ENCODE measurements at places on chromosomes 4 and X.

- no peak for DNase-seq
These were observed 782 bp downstream of the PITX2 start for GRCh38 chr4:110621839-110622751.

- DNase-seq, result peak; percentile 74
These were observed 35.5 kb downstream of the PLAC1 start for GRCh38 chrX:134622813-134623185.

- no peak for DNase-seq
These were observed 281.2 kb upstream of the DIAPH2 start for GRCh38 chrX:96403446-96403845.

GRCh38 chrX:70313503-70313902 lies 23.6 kb downstream of the KIF4A start:
- DNase-seq, result peak; percentile 85

- DNase-seq, result peak; percentile 1
These were observed 386.9 kb upstream of the MAOA start for GRCh38 chrX:43269201-43269600.

DNA sequence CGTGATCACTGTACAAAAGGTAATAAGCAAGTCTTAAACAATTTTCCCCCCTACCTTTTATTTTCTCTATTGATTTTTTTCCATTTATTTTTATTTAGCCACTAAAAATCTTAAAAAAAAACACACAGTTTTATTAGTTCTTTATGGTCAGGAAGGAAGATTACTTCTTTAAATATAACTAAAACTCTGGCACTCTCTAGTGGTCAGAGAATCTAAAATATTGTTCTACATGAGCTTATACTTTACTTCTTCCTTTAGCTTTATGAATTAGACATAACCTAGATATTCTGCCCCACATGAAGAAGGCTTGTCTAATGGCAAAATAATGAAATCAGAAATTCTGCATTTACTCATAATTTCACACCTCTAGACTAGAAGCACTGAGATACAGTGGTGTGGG lies 135.2 kb downstream of the PDE5A start:
- peak; percentile 26 for DNase-seq

DNA sequence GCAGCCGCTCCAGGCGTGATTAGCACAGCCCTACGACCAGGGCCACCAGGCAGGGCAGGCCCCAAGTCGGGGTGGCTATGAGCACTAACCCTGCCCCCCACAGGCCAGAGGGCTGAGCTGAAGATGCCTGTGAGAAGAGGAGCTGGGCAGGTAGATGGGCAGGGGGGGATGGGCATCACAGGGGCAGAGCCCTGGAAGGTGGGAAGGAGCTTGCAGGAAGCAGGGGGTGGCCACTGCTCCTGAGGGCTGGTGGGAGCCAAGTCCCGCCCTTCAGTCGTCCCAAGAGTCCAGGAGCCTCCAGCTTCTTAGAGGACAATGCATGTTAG lies 7.3 kb upstream of the MXD4 start:
- no peak for DNase-seq

DNA sequence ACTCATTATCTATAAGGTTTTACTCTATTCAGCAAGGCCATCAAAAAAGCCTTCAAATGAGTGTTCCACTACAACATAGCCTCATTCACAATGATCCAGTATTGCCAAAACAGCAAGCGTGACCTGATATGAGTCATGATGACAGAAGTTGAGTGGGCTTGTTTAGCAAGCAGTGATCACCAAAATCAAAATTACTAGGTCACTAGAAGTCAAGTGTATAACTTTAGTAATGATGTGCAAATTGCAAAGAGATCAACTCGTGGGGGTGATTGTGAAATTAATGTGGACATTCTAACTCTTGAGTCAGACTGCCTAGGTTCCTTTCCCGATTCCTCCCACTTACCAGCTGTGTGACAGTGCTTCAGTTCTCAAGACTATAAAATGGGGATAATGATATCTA lies 124.5 kb downstream of the CHM start:
- DNase-seq, result peak; percentile 38

DNA sequence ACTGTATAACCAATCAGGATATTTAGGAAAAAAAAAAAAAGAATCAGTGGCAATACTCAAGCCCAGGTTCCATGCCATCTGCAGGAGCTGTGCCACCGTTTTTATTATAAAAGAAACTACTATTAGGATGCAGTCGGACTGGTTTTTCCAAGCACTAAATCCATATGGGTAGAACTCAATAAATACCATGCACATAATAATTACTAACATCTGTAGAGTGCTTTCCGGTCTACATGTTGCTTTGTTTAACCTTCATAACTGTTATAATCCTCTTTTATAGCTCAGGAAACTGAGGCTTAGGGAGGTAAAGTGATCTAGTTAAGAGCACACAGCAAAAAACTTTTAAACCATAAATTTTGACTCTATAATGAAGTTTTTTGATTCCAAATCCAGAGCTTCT lies 24.0 kb downstream of the ARSJ start:
- DNase-seq, result peak; percentile 26

DNA sequence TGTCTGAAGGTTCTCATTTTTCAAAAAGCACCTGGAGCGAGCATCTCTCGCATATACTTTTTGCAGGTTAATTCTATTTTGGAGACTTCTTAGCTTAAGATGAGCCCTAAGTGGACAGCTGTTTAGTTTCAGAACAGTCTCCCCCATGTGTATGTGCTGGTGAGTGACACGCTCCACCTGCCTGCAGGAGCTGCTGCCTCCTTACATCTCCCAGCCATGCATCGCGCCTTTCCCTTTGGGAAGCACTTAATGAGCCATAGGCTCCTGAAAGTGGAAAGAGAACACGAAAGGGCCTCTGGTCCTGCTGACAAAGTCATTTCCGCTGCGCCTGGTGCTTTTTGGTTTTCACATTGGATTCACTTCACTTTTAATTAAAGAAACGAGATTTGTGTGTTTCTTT lies 56.1 kb downstream of the TRIML2 start:
- DNase-seq, result no peak

DNA sequence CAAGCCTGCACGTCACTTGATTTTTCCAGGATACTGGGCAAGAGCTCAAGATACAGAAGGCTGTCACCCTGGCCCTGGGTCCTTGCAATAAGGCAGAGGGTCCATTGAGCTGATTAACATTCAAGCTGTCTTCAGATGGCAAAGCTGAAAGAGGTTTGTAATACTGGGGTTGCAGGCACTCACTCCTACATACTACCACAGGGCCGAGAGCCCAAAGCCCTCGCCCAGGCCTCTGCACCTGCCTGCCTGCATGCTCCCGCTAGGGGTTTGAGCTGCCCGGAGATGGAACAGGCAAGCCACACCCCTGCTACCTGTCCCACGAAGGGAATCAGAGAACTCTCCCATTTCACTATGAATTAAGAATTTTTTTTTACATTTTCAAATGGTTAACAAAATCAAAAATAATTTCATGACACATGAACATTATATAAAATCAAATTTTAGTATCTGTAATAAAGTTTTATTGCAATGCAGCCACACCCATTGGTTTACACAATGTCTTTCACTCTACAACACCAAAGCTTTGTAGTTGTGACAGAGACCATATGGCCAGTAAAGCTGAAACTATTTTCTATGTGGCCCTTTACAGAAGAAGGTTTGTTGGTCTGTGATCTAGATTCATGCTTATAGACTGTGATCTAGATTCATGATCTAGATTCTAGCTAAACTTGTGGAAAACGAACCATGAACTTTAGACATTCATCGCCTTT lies 530.4 kb upstream of the IGFBP7 start:
- no peak for DNase-seq

DNA sequence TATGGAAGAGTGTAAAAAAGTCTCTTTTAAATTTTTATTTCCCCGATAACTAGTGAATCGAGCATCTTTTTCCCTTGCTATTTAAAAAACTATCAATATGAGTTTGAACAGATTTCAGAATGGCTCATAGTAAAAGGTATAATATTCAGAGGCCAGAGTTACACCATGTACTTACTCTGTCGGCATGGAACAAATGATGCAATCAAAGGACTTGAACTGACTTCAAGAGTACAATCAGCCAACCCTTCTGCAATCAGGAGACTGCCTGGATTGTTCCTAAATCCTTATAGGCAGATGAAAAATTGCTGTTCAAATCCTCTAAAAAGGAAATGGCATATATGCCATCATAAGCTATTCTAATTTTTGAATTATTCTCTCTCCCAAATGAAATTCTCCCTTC lies 273.3 kb downstream of the SH2D1A start:
- DNase-seq, result no peak

DNA sequence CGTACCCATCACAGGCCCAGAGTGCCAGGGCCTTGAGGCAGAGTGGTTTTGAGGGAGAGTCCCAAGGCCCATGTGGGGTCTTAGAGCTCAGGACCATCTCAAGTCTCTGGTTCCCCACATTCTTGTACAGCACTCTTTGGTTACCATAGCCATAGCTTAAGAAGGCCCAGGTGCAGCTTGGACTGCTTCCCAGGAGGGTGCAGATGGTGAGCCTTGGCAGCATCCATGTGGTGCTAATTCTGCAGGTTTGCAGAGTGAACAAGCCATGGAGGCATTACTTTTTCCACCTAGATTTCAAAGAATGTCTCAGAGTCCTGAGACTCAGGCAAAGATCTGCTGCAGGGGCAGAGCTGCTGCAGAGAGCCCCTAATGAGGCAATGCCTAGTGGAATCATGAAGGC lies 171.7 kb downstream of the STK32B start:
- no peak for DNase-seq

DNA sequence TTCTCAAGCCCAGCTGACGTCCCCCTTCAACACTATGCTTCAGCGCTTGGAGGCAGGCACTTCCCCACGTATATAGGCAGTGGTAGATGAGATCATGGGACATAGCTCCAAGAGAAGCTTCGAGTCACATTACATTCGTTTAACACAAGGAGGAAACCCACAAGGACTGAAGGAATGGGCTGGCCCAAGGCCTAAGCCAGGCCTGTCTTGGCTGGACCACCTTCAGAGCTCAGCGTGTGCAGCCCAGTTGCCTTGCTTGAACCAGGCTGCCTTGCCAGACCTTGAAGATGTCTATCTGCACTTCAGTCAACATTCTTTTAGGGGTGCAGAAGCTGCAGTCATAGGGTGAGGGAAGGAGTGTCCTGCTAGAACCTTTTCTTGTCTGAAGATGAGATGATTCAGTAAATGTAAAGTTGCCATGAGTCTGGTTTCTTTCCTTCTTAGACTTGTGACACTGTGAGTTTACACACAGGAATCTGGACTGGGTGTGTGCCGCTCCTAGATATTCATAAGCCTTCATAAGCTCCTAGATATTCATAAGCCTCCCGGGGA lies 144.1 kb upstream of the RBPJ start:
- DNase-seq, result peak; percentile 90

DNA sequence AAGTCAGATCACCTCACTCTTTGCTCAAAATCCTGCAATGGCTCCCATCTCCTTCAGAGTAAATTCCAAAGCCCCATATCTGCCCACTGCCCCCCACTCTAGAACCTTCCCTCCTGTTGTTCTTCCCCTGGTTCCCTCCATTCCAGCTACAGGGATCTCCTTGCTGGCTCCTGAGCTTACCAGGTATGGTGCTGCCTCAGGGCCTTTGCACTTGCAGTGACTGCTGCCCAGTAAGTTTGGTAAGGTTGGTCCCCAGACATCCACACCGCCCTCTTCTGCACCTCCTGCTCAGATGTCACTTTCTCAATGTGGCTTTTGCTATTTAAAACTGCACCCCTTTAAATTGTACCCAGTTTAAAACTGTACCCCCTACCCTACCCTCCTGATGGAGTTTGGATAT lies 7.8 kb upstream of the MAN2B2 start:
- DNase-seq, result no peak

- peak; percentile 77 for DNase-seq
These were observed 136.3 kb upstream of the SMAD1 start for GRCh38 chr4:145345401-145345800.

- no peak for DNase-seq
These were observed 69.4 kb upstream of the ZNF518B start for GRCh38 chr4:10526429-10527222.

- no peak for DNase-seq
These were observed 156.9 kb downstream of the AFAP1 start for GRCh38 chr4:7782783-7783182.

DNA sequence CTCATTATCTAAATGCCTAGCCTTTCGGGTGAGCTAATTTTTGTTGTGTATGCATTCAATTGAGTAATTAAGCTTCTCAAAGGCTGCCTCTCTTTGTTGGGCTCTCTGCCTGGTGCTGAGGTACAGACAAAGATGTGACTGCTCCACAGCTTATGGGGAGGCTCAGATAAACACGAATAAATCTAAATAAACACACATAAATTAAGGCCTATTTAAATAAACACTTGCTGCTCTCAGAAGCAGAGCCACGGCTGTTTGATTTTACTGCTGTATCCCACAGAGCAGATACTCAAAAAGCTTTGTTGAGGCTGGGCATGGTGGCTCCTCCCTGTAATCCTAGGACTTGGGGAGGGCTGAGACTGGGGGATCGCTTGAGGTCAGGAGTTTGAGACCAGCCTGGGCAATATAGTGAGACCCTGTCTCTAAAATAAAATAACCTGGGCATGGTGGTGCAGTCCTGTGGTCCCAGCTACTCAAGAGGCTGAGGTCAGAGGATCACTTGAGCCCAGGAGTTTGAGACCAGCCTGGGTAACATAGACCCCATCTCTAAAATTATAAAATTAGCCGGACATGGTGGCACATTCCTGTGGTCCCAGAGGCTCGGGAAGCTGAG lies 8.4 kb upstream of the CD99 start:
- no peak for DNase-seq

DNA sequence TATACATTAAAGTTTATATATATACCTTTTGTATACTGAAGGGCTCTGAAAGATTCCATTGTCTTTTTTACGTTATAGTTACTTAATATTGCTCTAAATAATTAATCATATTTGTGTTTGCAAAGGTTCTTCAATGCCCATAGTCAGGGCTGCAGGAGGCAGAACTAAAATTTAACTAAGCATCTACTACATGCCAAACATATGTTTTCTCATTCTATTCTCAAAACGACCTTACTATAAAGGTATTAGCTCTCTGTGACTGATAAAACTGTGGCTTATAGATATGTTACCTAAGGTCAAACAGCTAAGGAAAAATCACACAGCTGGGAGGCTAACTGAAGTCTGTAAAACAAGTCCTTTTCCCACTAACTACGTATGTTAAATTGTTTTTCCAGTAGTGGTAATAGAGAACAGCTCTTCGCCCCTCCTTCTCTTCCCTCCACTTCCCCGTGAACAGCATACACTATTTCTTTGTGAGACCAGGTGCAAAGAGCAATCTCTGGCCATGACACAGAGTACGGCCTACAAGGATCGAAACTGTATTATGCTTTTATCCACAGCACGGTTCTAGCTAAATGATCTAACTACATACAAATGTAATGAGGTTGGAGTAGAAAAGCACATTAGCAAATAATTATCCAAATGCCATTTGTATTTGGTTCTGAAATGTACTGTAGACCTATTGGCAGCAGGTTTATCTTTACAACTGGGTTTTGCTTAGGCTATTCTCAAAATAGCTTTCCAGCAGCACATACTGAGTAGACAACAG lies 1.7 kb downstream of the CNOT6L start:
- DNase-seq, result no peak

- peak; percentile 55 for DNase-seq
These were observed 66.9 kb upstream of the BMPR1B start for GRCh38 chr4:94690851-94691254.

- DNase-seq, result no peak
These were observed 67.2 kb upstream of the NDP start for GRCh38 chrX:44040406-44040805.

GRCh38 chr4:37392521-37393255 lies 148.1 kb downstream of the NWD2 start:
- no peak for DNase-seq
